ENCODE measurements at places on chromosomes 1 and 21.

DNA sequence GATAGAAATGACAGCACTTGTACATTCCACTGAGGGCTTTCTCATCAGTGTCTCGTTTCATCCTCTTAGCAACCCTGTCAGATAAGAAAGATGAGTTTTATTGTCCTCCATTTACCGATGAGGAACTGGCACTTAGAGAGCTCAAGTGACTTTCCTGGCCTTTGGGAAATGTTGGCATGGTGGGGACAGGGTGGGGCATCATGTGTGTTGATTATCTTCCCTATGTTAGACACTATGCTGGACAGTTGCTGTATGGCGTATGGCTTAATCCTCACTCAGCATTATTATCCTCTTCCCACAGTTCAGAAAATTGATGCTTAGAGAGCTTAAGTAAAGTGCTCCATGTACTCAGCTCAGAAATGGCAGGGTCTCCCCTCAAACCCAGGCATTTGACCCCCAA lies 163.2 kb downstream of the CAMTA1 start:
- no peak for DNase-seq

GRCh38 chr1:71339238-71339637 lies 258.4 kb upstream of the ZRANB2 start:
- no peak for DNase-seq

- DNase-seq: no peak
Measured at GRCh38 chr21:31913182-31913608, 40.4 kb downstream of the HUNK start.

- DNase-seq: no peak
Measured at GRCh38 chr1:18920931-18921330, 18.6 kb upstream of the ALDH4A1 start.

DNA sequence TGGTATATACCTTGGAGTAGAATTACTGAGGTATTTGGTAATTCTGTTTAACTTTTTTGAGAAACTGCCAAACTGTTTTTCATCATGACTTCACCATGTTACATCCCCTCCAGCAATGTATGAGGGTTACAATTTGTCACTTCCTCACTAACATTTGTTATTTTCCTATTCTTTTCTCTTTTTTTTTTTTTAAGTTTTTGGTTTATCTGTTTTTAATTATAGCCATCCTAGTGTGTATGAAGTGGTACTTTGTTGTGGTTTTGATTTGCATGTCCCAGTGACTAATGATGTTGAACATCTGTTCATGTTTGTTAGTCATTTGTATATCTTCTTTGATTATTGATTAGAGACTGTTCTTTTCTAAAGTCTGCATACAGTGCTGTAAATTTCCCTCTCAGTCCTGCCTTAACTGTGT lies 147.3 kb downstream of the HS2ST1 start:
- DNase-seq: peak; percentile 40

GRCh38 chr1:172125250-172125649 lies 284.0 kb downstream of the DNM3 start:
- no peak for DNase-seq

DNA sequence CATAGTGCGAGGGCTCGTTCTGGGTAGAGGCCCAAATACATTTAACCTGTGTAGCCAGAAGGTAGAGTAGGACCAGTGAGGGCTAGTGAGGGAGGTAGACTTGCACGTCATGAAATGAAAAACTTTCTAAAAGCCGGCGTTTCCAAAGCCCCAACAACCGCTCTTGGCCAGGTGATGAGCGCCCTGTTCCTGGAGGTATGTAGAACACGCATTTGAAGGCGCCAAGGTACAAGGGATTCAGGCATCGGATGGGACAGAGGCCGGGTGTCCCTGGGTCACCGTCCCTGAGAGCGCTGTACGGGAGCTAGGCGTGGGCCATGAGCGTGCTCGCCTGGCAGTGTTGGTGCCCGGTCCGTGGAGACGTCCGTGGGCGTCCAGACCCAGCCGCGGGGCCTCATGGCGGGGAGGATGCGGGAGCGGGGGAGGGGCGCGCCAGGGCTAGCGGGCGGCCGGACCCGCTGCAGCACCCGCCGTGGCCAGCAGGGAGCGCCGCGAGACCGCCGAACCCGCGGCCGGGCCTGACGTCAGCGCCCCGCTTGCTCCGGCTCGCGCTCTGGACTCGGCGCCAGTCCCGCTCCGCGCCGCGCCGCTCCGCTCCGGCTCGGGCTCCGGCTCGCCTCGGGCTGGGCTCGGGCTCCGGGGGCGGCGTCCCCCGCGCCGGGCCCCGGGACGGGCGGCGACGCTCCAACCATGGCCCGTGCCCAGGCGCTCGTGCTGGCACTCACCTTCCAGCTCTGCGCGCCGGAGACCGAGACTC lies at the start of gene PTPRU:
PTPRU (plus strand) TSS at position 568 of the 757 bp plus-strand sequence; CDS start at position 691, 123 bp downstream.
- DNase-seq: peak; percentile 80

- DNase-seq: no peak
Measured at GRCh38 chr1:221672239-221672645, 69.6 kb downstream of the DUSP10 start.

- no peak for DNase-seq
Measured at GRCh38 chr1:64567426-64568170, 97.7 kb downstream of the CACHD1 start.

GRCh38 chr1:93733340-93733739 lies 51.7 kb upstream of the BCAR3 start:
- DNase-seq: no peak

DNA sequence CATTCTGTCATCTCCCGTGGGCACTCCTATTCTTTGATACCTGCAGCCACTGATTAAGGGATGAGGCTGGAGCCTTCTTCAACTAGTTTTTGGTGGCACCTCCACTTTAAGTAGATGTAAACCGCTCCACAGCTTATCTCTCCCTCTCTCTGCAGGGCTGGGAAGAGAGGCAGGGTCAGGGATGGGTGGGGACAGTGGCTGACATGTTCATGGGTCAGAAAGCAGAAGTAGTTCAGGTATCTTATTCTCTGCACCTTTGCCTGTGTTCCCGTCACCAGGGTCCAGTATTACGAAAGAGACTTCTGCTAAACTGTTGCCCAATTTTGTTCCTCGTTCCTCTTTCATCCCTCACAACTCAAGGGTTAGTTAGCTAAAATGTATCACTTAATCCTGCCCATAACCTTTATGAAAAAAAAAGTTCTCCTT lies 51.7 kb upstream of the EDEM3 start:
- no peak for DNase-seq
